ELR (cell line): ENCODE measurements at places on chromosomes 3 and 15.

GRCh38 chr3:45137656-45138181 is 8.5 kb downstream of the CDCP1 start:
- peak; percentile 29 for DNase-seq

DNA sequence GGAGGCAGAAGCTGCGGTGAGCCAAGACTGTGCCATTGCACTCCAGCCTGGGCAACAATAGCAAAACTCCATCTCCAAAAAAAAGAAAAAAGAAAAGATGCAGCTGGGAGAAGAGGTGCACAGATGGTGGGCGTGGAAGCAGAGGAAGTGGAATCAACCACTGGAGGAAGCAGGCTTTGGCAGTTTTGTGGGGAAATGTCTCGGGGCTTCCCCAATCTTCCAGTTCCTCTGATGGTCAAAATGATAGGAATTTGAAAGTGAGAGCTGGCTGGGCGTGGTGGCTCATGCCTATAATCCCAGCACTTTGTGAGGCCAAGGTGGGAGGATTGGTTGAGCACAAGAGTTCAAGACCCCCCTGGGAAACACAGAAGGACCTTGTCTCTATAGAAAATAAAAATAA is 48.1 kb upstream of the SMAD3 start:
- no peak for DNase-seq

GRCh38 chr3:116408473-116408872 is 36.8 kb downstream of the LSAMP start:
- DNase-seq: no peak

GRCh38 chr3:43006825-43007224 is 27.7 kb downstream of the GASK1A start:
- no peak for DNase-seq

DNA sequence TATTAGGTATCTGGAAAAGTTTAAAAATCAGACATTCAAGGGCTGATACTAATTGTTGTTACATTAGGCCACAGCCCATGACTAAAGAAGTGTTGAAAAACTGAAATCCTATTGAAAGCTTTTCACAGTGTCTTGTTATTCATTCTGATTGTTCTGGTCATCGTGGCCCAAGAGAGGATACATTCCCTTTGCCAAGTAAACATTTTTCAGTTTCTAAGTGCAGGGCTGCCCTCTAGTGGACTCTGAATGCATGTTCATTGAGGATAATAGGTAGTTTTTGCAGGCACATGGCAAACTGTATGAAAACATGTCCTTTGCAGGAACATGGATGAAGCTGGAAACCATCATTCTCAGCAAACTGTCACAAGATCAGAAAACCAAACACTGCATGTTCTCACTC is 181.1 kb downstream of the MYRIP start:
- DNase-seq: peak; percentile 71

DNA sequence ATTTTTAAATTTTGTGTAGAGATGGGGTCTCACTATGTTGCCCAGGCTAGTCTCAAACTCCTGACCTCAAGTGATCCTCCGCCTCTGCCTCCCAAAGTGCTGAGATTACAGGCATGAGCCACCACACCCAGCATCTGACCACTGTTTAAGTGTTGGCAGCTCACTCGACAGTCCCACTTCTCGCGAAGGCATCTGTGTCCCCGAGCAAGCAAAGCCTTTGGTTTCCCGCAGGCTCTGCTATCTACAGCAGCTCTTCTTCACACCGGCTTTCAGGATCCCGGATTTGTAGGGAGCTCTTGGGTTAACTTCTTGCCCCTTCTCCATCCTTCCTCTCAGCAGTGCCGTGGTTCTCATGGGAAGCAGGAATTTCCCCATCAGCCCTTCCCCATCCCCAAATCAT is 240.9 kb downstream of the VPS13C start:
- no peak for DNase-seq

DNA sequence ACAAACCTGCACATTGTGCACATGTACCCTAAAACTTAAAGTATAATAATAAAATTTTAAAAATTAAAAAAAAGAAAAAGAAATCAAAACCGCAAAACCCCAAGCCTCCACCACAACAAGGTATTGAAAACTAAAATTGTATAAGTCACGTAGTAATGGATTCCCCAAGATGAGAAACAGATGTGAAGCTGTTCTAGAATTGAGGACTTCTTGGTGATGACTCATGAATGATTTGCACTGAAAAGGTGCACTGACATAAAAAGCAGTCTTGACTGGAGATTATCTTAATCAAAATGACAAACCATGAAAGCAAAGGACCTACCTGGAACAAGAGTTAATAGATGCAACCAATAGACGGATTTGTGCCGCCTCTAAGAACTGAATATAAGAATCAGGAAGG is 225.8 kb downstream of the MYRIP start:
- peak; percentile 60 for DNase-seq

GRCh38 chr3:25938566-25939325 is 148.9 kb downstream of the OXSM start:
- DNase-seq: no peak

- DNase-seq: no peak
Measured at GRCh38 chr15:47705281-47705997, 11.9 kb upstream of the SEMA6D start.

- DNase-seq: no peak
Measured at GRCh38 chr15:76386926-76387325, 50.4 kb downstream of the ISL2 start.

DNA sequence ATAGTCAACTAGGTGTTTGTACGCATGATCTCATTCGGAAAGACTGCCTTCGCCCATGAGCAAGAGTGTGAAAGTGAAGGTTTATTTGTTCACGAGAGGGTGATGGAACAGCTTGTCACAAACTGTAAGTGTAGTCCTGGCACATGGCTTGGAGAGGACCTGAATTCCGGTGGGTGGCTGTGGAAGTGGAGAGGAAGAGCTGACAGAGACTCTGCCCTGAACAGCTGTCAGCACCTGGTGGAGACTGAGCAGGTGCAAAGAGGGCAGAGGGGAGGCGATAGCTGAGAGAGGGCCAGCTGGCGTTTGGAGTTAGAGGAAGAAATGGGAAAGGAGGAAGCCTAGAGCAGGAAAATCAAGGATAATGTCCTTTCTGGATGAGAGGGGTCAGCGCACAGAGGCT is 155.7 kb downstream of the EEFSEC start:
- no peak for DNase-seq

DNA sequence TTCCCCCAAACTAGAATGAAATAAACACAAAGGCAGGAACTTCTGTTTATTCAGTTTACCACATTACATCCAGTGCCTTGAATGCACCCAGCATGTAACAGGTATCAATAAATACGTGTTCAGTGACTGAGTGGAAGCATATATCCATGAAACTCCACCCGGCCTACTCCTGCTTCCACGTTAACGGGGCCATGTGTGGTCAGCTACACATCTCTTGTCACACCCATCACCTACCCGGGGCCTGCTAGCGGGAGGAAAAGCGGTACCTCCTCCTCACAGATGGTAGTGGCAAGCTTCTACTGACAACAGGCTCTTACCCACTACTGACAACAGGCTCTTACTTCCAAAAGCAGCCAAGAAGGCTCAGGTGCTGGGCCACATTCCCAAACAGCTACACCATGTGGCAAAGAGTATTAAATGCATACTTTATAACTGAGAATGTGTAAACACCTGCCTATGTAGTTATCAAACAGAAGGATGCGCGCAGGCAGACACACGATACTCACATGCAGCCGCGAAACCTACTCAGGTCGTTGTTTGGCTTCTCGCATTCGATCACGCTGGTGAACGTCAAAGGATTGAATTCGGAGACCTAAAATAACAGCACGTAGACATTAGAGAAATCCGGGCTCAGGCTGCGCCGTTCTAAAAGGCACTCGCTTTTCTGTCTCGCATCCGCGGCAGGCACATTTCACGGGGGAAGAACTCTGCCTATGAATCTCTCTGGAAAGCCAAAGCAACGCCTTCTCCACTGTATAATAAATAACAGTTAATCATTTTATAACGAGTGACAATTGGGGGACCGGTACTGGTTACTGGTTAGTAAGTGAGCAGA is 127.4 kb downstream of the ATP10A start:
- DNase-seq: no peak

DNA sequence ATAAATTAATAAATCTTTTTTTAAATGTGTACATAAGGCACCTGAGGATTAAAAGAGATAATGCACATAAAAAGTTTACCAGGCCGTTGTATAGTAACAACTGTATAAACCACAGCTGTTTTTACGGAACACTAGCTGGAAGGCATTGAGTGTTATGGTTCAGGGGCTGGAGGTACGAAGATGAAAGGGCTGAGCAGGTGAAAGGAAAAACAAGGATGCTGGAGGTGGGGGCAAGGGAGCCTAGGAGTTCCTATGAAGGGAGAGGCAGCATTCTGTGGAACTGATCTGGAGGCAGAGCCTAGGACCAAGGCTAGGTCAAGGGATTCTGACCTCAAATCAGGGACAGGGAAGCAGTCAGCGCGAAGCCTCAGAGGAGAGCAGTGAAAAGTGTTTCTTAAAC is 8.0 kb downstream of the SEMA5B start:
- DNase-seq: no peak

DNA sequence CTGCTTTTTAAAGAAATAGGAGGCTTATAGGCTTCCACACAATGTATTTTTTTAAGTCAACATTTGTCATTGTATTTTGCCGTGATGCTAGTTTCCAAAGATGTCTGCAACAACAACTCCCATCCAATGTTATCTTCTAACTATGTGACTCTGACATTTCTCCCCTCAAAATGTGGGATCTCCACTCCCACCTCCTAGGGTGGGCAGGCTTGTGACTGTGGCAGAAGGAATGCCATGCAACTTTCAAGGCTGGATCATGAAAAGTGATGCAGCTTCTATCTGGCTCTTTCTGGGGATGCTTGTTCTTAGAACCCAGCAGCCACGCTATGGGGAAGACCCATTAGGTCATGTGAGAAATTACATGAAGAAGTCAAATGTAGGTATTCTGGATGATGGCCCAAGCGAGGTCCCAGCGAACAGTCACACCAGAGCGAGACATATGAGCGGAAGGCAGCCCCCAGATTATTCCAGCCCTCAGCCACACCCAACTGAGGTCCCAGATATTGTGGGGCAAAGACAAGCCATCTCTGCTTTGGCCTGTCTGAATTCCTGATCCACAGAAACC is 124.3 kb downstream of the BDH1 start:
- no peak for DNase-seq

- DNase-seq: no peak
Measured at GRCh38 chr15:93384886-93385285, 295.9 kb upstream of the RGMA start.

DNA sequence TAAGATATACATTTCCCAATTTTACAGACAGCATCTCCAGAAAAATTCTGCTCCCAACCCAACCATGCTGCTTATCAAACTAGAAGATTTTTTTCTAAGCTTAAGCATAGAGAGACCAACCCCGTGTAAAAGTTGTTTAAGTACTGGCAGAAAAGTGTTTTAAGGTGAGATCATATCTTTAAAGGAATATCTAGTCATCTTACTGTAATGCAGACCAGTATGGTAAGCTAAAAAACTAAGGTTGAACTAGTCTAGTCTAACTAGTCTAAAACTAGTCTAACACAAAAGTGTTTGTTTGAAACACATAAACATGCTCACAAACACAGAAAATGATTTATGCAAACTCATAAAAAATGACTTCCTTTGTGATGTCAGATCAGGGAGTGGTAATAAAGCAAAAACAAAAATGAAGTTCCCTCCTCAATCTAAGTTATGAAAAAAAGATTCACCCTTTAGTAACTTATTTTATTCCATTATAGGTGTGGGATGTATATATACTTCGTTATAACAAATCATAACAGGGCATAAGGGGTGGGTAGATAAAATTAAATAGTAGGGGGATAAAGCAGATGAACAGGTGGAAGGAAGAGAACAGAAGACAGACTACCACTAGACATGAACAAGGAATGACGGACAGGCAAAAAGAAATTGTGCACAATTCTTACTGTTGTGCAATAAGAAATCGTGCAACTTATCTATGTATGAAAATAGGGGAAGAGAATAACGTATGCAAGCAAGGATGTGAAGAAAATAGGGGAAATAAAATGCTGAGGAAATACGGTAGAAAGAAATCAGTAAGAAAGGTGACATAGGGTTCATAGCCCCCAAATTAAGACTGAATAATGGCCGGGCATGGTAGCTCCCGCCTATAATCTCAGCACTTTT is 10.0 kb downstream of the MYO5A start:
- DNase-seq: no peak

DNA sequence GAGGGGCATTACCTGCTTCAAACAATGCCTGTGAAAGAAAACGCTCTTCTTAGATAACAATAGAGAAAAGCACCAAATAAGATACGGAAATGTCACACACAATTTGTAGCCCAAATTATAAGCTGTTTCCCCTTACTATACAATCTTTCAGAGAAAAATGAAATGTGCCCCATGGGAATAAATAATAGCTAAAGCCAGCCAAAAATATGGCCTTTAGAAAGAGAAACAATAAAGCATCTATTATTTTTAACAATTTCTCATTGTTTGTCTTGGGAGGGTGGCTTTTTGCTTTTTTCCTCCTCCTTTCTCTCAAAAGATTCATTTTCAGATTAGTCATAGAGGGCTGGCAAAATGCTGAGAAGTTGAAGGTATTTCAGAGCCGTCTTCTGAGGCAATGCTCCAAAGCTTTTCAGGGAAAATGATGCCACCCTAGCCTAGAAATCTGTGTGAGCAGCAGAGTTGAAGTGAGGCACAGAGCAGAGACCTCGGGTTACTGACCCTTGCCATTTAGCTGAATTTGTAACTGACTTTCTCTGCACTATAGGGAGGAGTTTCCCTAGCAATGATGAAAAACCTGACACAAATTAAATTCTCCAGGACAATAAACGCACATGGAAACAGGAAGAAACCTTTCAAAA is 86.3 kb upstream of the PRICKLE2 start:
- DNase-seq: no peak

DNA sequence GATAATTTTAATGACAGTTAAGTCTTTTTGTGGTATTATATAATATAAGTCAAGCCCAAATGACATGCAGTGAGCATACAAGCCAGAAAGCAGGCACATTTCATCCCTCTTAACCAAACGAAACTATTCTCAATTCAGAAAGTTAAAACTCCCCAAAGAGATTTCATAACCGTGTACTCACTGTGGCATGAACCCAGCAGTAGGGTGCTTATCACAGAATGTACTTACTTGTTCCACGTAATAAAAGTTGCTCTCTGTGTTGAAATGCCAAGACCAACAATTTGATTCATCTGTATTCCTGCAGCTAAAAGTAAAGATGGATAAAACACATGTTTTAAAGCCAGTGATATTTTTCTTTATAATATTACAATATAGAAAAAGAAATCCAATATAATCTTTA is 12.1 kb downstream of the GK5 start:
- DNase-seq: no peak

- no peak for DNase-seq
Measured at GRCh38 chr3:48407542-48408099, 22.3 kb downstream of the PLXNB1 start.
